ENCODE measurements at places on chromosomes 6 and 20.

GRCh38 chr6:128731249-128732165 is 151.4 kb upstream of the LAMA2 start:
- no peak for DNase-seq

DNA sequence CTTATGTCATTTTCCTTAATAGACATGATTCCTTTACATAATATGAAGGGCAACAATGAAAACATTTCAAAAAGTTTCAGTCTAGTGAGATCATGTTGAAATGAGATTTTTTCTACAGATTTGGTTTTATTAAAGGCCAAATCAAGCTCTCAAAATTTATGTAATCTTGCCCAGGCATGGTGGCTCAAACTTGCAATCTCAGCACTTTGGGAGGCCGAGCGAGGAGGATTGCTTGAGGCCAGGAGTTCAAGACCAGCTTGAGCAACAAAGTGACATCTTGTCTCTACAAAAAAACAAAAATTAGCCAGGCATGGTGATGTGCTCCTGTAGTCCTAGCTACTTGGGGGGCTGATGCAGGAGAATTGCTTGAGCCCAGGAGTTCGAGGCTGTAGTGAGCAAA is 50.8 kb downstream of the LRP11 start:
- DNase-seq, result no peak

- DNase-seq, result no peak
These were observed 76.1 kb upstream of the PRL start for GRCh38 chr6:22372922-22373321.

DNA sequence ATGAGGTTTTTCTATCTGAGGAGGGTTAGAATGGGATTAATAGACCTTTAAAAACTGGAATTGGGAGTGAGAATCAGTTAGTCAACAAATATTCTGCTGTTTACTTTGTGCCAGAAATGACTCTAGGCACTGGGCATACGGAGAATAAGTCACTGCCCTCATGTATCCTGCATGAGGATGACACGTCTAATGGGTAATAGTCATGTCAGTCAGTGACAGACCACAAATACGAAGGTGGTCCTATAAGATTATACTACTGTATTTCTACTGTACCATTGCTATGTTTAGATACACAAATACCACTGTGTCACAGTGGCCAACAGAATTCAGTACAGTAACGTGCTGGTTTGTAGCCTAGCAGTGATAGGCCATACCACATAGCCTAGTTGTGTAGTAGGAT is 30.7 kb downstream of the ZFAND3 start:
- DNase-seq, result no peak

DNA sequence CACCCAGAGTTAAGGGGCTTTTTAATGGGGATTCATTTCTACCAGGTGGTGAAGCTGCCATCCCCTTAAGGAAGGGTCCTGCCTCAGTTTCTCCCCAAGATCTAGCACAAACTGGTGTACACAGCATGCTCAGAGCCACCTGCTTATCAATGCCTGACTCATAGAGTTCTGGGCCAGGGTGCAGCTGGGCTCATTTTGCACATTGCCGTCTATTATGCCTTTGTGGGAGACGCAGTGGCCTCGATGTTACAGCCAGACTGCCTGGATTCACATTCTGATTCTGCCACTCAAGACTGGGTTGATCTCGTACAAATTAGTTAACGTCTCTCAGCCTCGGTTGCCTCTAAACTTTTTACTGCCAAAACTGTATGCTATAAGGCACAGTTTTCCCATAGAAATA is 365.7 kb downstream of the ZFAND3 start:
- no peak for DNase-seq
